Panc1 (cell line): ENCODE measurements at places on chromosomes 2 and 18. TPM values are rescaled to one million over a fixed set of nuclear protein-coding genes. Genes with fewer than 3 reads are reported as not detected.

GRCh38 chr2:28895189-28895893 lies 874 bp downstream of the WDR43 start:
- no peak for DNase-seq

Gene NEU4
- total RNA-seq: 10.0 TPM

DNA sequence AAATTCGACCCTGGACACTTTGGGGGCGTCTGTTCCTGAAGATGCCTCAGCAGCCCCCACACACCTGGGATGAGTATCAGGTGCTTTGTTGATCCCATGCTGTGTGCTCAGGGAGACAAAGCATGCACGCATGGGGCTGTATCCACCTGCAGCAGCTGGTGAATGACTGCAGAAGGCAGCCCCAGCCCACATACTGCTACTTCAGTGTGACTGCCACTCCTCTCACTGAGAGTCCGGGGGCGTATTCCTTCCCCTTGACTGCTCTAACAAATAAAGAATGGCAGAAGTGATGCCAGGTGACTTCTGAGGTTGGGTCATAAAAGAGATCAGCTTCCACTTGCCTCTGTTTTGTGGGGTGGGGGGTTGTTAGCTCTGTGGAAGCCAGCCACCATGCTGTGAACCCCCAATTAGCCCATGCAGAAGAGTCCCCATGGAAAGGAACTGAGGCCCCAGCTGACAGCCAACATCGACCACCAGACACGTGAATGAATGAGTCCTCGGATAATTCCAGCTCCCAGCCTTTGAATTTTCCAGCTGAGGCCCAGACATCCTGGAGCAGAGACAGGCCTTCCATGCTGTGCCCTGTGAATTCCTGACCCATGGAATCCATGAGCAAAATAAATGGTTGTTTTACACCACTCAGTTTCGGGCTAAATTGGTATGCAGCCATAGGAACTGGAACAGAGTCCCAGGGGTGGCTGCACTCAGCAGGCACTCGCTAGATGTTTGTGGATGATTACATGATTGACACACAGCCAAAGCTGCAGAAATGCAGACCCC lies 289.3 kb downstream of the CELF4 start:
- no peak for DNase-seq

GRCh38 chr2:189049709-189050164 lies 75.6 kb downstream of the COL3A1 start:
- no peak for DNase-seq

Gene FZD7
- total RNA-seq: 38.1 TPM

DNA sequence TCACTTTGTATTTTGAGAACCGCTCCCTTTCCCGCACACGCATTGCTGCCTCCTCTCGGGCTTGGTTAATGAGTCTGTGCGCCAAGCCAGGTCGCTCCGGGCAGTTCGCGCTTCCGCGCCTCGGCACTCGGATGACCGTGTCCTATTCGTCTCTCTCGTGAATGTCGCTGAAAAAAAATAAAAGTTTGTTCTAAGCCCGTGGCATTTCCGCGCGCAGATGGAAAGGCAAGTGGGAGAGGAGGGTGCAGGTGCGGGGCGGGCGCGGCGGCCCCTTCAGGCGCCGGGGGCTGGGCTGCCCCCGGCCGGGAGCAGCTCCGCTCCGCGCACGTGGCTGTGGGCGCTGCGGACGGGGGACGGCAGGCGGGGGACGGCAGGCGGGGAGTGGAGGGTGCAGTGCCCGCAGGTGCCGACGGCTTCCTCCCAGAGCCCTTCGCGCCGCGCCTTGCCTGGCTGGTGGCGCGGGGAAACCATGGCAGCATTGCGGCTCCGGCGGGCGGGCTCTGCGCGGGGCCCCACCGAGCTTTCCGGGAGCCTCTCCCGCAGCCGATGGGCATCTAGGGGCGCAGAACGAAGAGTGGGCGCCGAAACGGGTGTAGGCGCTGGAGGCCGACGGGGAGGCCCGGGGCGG lies 159.6 kb upstream of the SIX2 start:
- no peak for DNase-seq

Gene EFR3B
- 8.9 TPM for total RNA-seq

DNA sequence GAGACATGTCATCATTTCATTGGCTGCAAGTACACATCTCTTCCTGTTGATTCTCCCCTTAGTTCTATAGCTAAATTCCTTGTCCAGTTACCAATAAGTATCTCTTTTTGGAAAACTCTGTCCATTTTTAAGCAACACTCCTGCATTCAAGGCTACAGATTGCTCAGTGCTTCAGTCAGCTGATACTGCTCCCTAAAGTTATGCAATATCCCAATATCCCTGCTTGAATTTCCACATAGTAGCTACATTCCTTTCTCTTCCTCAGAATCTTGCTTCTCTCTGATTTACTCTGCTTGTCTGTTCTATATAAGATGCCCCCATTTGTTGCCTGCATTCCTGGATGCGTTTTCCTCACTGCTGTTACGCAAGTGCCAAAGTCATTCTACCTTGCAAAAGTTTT lies 109.8 kb downstream of the PARD3B start:
- no peak for DNase-seq

Gene CEP76
- total RNA-seq: 12.9 TPM

DNA sequence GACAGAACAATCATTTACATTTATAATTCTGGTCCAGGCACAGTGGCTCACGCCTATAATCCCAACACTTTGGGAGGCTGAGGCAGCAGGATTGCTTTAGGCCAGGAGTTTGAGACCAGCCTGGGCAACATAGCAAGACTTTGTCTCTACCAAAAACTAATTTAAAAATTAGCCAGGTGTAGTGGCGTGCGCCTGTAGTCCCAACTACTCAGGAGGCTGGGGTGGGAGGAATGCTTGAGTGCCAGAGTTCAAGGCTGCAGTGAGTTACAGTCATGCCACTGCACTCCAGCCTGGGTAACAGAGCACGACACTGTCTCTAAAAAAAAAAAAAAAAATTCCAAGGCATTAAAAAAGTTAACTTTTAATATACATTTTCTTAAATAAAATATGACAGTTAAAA lies 88.1 kb downstream of the PLEKHM3 start:
- no peak for DNase-seq

Gene TXNL1
- total RNA-seq: 58.3 TPM

- DNase-seq: no peak
Measured at GRCh38 chr2:236360496-236360895, 96.3 kb upstream of the ASB18 start.

DNA sequence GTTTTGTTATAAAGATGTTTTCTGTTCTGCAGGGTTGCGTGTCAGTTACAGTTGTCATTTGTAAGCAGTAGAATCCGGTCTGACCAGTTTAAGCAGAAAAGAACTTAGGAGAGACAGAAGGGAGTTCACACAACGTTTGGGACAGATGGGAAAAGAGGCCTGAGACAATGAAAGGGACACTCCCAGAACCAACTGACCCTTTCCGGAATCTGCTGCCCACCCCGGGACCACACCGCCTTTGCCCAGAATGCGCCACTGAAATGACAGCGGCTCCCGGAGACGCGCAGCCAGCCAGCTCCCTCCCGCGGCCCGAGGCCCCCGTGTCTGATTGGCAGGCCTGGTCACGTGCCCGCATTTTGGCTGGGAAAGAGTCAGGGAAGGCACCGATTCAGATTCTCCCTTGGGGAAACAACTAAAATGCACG lies 244.6 kb downstream of the BCL2 start:
- DNase-seq: no peak

DNA sequence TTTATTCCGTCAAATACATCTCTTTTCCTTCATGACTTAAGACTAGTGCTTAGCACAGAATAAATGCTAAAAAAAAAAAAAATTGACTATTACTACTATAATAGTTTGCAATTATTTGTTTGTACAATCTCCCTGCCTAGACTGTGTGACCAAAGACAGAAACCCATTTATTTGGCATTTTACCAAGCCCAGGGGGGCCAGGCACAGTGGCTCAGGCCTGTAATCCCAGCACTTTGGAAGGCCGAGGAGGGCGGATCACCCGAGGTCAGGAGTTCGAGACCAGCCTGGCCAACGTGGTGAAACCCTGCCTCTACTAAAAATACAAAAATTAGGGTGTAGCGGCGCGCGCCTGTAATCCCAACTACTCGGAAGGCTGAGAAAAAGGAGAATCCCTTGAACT lies 1.4 kb downstream of the ASB3 start:
- no peak for DNase-seq

Gene PAIP2B
- 1.4 TPM for total RNA-seq

Gene DQX1
- total RNA-seq: 0.41 TPM

Gene TRIM54
- total RNA-seq: 0.21 TPM

DNA sequence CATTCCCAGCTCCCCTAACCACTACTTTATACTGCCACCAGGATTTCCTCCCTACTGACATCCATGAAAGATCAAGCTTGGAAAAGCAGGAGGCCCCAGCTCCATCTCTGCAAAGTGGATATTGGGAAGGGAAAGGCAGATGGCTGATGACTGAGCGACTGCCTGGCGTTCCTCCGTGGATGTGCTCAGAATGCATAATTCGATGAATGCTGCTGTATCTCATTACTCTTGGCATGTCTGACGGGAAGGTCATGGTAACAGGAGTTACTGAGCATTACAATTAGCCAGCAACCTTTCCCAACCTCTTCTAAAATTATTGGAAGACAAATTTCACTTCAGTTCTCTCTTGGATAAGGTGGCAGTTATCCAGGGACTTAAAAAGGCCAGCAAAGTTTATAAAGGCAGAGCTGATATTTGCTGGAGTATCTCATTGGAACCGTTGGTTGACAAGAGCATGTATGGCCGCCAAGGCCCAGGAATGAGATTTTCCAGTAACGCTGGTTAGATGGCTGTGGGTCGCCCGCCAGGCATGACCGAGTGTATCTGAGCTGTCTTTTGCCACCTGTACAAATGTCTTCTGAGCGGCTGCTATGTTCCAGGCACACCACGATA lies 34.5 kb downstream of the KCNE4 start:
- DNase-seq: no peak

DNA sequence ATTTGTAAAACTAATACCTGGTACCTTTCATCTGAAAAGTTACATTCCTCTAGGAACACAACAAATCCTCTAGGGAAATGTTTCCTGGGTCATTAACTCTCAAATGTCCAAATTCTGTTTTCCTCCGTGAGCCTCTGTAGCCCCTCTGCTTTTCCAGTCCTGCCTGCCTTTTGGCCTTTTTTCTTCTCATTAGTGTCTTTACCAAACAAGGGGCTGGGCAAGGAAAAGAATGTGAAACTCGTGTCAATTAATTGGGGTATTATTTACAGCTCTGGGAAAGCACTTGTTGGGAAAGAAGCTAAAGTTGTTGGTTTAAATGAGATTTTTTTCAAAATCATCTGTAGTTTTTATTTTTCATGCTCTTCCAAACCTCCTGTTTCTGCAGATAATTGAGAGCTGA lies 198.1 kb upstream of the NRP2 start:
- DNase-seq: no peak

GRCh38 chr2:127563458-127564428 lies 28.3 kb downstream of the MYO7B start:
- DNase-seq: no peak

- no peak for DNase-seq
Measured at GRCh38 chr2:23322567-23323197, 62.3 kb upstream of the KLHL29 start.

DNA sequence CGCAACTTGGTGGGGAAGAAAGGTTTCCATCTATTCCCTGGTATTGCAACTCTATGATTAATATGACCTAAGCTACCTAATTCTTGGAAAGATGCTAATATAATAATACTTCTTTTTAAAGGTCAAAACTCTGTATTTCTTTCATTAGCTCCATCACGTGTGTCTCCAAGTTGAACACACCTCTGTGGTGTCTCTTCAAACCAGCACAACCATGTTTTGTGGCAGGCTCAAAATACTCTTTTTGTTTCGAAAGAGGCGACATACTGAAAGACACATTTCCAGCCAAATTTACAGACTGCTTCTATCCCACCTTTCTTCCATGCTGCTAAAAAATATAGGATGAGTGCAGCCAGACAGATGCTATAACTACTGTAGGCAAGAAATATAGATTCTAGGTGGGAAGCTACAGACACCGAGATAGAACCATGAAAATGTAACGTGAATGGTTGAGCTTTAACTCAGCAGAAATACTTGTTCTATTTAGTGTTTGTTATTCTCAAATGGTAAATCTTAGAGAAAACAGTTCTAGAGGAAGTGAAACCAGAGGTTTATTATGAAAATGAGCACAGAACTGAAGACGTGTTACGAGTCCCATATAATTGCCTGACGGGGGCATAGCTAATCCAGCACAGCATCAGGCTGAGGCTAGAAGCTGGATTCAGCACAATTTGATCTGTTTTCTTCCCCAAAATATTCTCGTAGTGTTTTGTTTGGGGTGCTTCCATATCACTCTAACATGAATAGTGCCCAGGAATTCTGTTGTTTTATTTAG lies 991.5 kb upstream of the FANCL start:
- no peak for DNase-seq

DNA sequence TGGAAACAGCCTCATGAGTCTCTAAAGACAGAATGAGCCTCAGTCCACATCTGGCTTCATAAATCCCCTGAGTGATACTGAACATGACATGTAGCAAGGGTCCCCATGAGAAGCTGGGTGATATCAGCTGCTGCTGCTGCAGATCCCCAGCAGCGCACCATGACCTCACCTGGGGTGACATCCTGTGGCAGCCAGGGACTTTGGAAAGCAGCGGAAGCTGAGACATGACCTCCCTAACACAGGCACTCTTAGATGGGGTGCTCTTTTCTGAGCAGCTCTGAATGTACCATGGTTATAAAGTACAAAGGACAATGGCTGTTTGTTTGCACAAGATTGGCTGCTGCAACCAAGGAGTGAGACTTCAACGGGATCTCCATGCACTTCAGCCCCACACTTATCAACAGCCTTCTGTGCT lies 74.7 kb upstream of the TMEM200C start:
- no peak for DNase-seq

GRCh38 chr2:168740788-168741187 lies 61.6 kb upstream of the NOSTRIN start:
- no peak for DNase-seq

Gene IL18R1
- total RNA-seq: 0.08 TPM

- DNase-seq: no peak
Measured at GRCh38 chr18:79379251-79379905, 16.4 kb upstream of the NFATC1 start.

DNA sequence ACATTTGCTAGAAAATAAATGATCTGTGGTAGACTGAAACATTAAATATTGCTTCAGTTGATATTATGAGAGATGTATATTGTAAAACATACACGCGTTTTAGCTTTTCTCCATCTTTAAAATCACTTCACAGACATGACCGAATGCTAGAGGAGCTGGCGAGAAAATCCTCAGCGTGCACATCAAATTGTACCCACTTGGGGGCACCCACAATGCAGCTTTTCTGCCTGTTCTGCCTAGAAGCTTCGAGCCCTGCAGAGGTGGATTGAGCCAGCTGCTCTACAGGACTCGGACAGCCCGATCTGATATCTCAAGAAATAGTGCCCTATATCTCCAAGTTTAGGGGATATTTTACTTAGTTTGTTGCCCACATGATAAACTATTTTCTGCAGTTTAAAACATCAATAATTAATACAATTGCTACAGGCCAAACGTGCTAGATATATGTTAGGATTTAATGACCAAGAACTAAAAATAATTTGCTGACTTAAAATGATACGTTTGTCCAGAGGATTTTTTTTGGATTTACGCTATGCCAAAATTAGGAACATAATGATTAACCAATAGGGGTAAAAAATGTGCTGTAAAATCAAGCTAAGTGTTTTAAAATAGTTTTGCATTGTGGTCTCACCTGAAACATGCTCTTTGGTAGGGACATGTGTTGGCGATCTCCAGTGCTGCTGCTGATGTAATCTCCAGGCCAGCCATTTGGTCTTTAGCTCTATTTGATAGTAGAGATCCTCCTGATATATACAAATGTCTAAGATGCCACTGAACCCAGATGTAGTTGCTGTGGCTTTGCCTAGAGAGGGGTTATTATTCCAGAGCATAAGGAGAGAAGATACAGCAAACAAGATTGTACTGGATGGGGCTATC lies 22.3 kb upstream of the ATP5MC3 start:
- no peak for DNase-seq
